Lung microvascular endothelial cell (primary cell): ENCODE measurements at places on chromosomes 4 and X. TPM values are rescaled to one million over a fixed set of nuclear protein-coding genes. Genes with fewer than 3 reads are reported as not detected.

DNA sequence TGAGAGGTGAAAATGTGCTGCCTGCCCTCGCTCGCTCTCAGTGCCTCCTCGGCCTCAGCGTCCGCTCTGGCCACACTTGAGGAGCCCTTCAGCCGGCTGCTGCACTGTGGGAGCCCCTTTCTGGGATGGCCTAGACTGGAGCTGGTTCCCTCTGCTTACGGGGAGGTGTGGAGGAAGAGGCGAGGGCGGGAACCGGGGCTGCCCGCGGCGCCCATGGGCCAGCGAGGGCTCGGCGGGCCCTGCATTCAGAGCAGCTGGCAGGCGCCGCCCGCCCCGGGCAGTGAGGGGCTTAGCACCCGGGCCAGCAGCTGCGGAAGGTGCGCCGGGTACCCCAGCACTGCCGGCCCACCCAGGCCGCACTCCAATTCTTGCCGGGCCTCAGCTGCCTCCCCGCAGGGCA is 39.6 kb downstream of the TRIML1 start:
- no peak for DNase-seq

The TIGD4 gene
- not detected in 2 replicates for total RNA-seq

DNA sequence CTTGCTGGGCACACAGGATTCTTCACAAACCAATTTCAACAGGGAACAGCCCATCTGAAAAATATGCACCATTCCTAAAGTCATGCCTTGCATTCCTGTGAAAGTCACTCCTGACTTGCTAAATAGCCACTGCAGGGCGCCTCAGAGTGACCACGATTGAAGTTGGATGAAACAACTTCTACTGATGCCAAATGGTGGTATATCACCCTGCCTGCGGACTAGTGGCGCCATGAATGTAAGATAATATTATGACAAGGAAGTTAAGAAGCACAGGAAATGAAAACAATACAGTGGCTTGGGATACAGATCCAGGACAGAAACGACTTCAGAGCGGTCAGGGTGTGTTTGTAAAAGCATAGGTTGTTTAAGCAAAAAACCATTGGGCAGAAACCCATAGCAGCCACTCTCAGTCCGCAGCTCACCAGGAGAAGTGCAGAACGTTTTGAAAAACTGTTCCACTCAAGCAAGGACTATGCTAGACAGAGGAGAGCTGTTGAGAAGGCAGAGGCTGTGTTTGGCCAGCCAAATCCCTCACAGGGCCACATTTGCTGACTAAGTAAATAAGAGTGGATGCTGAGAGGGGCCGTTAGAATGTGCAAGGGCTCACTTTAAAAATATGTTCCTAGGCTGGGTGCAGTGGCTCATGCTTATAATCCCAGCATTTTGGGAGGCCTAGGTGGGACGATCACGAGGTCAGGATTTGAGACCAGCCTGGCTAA is 250.4 kb downstream of the PTTG2 start:
- peak; percentile 32 for DNase-seq

The RBM41 gene
- total RNA-seq, result 7.9 and 8.1 TPM in 2 replicates

The SCRG1 gene
- not detected in 2 replicates for total RNA-seq
